ENCODE measurements at places on chromosomes 5 and 9.

- DNase-seq: no peak
Observed at GRCh38 chr5:123203105-123203800, 114.2 kb downstream of the PRDM6 start.

- DNase-seq: no peak
Observed at GRCh38 chr5:1005249-1005851, 3.3 kb upstream of the NKD2 start.

DNA sequence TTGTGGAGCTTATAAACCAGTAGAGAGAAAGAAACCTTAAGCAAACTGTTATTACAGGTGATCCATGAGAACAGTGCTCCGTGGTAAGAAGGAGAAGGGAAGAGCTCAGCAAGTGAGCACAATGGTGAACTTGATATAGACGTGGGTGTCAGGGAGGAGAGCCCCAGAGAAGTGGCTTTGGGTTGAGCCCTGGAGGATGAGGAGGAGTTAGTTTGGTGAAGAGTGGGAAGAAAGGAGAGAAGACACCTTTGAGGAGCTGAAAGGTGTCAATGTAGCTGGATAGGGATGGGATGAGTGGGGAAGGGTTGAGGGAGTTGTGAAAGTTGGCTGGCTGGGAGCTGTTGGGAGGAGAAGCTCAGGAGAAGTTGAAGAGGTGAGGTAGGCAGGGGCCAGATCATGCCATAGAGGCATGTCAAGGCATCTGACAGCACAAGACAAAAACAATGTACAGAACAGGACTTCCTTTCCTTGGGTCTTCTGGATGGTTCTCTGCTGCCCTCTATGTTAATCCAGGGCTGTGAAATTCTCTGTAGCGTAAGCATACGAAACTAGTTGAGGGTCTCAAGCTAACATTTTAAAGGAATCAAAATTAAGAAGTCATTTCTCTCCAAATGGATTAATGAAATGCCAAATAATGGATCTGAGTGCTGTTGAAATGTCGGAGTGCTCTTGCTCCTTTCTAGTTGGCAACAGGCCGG lies 501.9 kb downstream of the KDM4C start:
- DNase-seq: no peak

GRCh38 chr9:122364117-122364782 lies 6.6 kb upstream of the PTGS1 start:
- DNase-seq: no peak

GRCh38 chr5:140591747-140592372 lies 27.2 kb downstream of the SLC35A4 start:
- no peak for DNase-seq

- DNase-seq: no peak
Observed at GRCh38 chr9:14300588-14300987, 13.4 kb downstream of the NFIB start.

DNA sequence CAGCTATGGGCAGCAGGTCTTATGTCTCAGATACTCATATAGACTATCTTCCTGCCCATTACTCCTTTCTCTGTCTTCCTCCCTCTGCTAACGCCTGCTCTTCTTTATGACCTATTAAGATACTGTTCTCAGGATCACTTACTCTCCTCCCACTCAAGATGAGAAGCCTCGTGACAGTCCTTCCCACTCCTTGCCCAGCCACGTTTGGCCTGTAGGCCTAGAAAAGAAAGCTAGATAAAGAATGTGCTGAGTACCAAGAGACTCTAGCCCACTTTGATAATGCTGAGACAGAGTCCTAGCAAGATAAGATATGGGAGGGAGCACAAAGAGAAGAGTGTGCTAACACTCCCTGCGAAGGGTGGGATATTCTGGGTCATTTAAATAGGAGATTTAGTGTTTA lies 6.8 kb upstream of the DENND4C start:
- DNase-seq: no peak

DNA sequence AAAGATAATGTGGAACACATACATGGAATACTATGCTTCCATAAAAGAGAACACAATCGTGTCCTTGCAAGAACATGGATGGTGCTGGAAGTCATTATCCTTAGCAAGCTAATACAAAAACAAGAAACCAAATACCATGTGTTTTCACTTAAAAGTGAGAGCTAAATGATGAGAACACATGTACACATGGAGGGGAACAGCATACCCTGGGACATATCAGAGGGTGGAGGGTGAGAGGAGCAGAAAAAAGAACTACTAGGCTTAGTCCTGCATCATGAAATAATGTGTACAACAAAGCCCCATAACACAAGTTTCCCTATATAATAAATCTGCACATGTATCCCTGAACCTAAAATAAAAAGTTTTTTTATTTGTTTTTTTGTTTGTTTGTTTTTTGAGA lies 855.5 kb upstream of the NUDT12 start:
- no peak for DNase-seq

GRCh38 chr5:137221943-137222342 lies 277.2 kb downstream of the SPOCK1 start:
- peak; percentile 9 for DNase-seq

Measured in NCI-H187 treated with DMSO at 0.1 percent for 48 hours (cell line).